ENCODE measurements at places on chromosomes 7 and 10.

GRCh38 chr10:77051837-77052236 lies 585.8 kb downstream of the KCNMA1 start:
- DNase-seq: no peak

DNA sequence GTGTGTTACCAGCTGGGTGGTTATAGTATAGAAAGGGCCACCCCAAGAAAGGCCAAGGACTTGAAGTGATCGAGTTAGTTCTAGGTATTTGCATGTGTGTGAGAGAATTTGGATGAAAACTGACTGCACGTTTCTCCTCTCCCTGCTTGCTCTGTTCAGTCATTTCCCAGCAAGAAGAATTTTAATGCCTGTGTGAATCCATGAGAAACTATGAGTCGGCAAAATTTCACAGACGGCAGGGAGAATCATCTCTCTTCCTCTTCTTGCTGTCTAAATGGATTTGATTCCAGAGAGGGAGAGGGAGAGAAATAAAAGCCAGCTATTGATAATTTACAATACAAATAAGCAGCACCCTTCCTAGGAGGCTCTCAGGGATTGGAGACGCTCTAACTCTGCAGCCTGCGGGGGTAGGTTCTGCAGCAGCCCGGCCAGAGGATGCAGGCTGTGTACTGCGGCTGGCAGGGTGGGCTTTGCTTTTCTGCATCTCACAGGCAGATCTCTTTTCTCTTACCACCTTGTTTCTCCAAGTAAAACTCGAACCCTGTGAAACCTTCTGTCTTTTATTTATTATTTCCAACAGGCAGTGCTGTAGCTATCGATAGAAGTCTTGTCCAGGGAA lies 183.6 kb downstream of the TCF7L2 start:
- no peak for DNase-seq

DNA sequence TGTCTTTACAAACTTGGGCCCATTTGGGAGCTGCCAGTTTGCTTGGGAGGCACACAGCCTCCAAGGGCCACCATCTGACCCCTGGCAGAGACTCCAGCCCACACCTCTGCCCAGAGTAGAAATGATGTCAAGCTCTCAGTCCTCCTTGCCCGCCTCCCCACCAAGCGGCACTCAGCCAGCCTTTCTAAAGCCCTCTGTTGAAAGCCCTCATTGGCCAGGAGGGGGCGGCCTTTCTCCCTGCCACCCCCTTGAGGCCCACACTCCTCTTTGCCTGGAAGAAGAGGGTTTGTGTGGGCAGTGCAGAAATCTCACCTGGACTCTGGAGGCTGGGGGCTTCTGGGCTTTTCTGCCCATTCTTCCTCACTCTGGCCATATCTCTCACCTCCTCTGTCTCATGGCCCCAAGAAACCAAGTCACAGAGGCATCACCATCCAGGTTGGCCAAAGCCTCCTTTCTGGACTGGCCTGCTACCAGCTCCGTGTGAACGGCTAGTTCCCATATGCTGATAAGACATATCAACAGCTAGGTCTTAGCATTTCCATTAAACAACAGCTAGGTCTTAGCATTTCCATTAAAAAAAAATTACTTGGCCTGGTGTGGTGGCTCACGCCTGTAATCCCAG lies 36.1 kb downstream of the UBTD1 start:
- no peak for DNase-seq

- DNase-seq: no peak
These were observed 1.5 kb downstream of the SFRP5 start for GRCh38 chr10:97770255-97770654.

DNA sequence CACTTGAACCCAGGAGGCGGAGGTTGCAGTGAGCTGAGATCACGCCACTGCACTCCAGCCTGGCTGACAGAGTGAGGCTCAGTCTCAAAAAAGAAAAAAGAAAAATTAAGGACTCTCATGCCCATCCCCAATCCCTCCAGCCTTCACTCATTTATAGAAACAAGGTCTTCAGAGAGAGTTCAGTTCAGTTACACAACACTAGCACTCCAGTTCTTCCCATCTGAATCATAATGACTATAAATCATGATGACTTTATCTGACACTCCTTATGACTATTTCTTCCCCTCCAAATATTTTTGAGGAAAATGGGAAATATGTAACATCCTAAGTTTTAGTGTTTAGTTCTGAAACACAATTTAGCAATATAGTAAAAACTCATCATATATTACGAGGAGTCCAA lies 107.4 kb upstream of the LSM8 start:
- DNase-seq: no peak

DNA sequence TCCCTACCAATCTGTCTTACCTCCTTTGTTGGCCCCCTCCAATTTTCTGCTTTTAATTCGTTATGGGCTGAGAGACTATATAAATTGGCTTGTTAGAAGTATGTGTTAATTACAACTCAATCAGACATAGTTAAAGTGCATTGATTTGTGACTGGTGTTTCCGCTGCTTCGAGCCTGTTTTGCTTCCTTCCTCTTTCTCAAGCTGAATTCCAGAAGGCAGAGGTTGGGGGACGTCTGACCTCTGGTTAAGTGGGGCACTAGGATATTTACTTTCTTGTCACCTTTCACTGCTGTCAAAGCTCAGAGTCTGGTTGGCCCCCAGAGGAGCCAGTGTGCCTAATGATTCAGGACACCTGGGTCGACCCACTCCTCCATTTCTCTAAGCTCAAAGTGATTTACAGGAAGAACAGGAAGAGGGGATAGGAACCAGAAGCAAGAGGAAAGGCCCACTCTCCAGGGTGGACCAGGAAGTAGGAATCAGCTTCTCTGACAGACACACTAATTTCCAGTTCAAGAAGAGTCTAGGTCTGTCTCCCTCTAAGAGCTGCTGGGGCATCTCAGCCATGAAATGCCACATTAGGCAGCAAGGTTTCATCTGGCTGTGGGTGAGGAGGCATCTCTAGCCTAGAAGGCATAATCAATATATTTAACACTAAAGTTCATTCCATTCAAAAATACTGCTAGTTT lies 397.2 kb upstream of the NPVF start:
- no peak for DNase-seq

- no peak for DNase-seq
These were observed 40.1 kb downstream of the ELMO1 start for GRCh38 chr7:37408291-37409228.

- no peak for DNase-seq
These were observed 240.7 kb downstream of the ANK3 start for GRCh38 chr10:60149003-60149402.

Measured in stimulated activated CD4-positive, alpha-beta T cell treated with anti-CD3 and anti-CD28 coated beads, Interleukin-1b, Interleukin-23, amount 100 ng/mL, for 24 hours (primary cell).